ENCODE measurements at places on chromosomes 3 and 15.

DNA sequence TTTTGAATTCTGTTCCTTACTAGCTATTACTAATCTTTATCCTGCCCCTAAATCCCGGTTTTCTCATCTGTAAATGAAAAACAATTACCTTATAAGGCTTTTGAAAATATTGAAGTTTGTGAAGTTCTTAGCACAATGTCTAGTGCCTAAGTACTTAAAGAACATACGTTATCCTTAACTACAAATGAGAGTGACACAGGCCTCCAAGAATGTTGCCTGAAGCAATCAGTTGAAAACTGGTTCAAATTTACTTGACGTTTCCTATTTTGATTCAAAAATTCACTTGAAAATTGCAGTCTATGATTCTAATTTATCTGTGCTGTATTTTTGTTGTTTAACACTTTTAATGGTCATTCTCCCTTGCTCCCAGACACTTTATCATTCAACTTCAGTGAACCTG lies 3.2 kb downstream of the SENP7 start:
- DNase-seq: no peak

DNA sequence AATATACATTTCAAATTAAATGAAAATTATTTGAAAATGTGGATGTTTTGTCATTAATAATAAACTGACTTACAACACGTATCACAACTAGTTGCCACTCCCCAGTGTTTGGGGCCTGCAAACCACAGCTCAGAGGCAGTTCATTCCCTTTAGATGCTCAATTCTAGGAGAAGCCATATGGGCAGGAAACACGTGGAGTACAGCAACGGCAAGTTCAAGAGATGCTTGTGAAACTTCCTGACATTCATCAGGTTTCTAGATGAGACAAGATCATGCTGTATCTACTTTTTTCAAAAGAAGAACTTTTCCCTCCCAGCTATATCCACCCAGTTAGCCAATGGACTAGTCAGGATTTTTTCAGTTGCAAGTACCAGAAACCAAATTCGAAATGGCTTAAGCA lies 17.6 kb upstream of the PLA2G4D start:
- no peak for DNase-seq

DNA sequence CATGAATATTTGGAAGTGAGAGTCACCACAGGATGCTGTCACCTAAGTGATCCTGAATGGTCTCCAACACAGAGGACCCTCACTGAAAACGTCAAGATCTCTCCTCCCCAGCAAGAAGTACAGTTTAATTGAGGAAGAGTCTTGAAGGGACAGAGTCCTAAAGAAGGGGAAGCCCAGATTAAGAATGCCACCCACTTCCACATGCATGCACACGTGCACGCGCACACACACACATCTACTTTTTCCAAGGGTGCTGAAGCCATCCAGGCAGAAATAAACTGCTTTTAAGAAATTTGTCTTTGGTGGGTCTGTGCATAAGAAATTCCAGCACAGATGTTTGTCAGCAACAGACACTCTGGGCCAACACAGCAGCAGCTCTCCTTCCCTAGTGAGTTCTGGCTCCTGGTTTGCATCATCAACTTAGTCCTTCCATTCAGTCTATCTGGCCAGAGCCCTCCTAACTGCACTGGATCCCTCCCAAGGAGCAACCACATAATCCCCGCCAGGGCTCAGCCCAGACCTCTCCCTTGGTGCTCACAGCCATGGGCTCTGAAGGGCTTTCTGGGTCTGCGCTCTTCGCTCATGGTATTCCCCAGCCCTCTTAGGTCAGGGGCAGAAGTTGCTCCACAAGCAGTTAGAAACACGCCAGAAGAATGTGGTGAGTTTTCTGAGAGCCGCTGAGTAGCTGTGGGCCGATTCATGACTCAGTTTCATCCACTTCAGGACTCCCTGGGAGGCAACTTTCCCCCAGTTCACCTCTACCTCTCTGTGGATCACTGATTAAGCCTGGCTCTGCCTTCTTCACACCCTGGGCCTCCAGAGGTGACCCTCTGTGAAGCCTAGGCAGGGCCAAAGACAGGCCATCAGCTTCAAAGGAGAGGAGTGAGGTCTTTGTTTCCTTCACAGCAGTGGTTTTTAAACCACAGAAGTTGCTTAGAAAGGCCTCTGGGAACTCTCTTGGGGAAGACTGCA lies 132.6 kb upstream of the LIPC start:
- no peak for DNase-seq

- no peak for DNase-seq
Measured at GRCh38 chr3:195774917-195775316, 36.8 kb downstream of the MUC4 start.

DNA sequence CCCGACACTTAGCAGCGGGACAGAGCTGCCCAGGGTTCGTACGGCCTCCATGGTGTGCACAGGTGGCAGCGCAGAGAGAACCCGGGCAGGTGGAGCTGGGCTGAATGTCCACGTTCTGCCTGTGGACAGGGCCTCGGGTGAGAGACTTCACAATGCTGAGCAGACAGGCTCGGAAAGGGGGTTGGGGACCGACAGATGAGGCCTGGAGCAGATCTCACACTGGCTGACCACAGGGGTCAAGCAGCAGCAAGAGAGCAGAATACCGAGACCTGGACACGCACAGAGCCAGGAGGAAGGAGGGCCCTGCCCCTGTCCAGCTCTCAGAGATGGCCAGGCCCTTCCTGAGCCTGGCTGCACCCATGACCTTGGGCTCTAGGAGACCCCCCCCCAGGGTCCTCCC lies 83.0 kb downstream of the VGLL4 start:
- DNase-seq: no peak

- no peak for DNase-seq
Measured at GRCh38 chr3:55879901-55880331, 392.8 kb upstream of the WNT5A start.

DNA sequence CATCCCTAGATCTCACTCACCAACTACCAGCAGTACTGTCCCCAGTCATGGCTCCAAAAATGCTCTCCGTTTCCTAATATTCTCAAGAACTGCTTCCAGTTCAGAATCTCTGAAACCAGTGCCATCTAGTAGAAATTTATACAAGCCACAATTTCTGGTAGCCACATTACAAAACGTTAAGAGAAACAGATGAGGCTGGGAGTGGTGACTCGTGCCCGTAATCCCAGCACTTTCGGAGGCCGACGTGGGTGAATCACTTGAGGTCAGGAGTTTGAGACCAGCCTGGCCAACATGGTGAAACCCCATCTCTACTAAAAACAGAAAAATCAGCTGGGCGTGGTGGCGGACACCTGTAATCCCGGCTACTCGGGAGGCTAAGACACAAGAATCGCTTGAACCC lies 78.4 kb upstream of the RAD18 start:
- DNase-seq: no peak

GRCh38 chr3:50015918-50016317 lies 72.8 kb upstream of the RBM5 start:
- no peak for DNase-seq

GRCh38 chr3:154310840-154311239 lies 13.4 kb downstream of the DHX36 start:
- DNase-seq: no peak

DNA sequence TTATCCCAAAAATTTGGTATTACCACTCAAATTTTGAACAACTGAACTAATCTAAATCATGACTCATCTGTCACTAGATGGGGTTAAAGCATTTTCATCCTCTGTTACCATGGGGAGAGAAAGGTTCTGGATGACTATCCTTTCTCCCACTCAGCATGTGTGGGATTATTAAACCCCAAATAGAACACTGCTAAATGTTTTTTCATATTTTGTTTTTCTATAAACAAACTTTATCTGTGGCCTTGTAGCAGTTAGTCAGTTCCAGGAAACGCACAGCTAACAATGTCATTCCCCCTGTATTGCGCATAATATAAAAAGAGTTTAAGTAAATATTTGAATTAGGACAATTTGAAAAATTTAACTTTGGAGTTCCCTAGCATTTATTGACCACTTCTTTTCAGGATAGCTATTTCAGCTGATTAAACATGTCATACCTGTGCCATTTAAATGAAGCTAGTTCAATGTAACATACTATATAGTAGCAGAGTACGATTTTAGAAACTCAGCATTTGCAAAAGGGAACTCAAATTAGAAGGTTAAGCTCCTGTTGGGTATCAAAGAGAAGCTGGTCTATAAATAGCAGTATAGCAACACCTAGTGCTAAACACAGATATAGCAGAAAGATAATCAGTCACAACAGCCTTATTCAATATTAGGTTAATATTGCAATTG lies 9.2 kb upstream of the TMEM212 start:
- no peak for DNase-seq

- DNase-seq: no peak
Measured at GRCh38 chr15:68503791-68504680, 72.1 kb upstream of the ITGA11 start.

DNA sequence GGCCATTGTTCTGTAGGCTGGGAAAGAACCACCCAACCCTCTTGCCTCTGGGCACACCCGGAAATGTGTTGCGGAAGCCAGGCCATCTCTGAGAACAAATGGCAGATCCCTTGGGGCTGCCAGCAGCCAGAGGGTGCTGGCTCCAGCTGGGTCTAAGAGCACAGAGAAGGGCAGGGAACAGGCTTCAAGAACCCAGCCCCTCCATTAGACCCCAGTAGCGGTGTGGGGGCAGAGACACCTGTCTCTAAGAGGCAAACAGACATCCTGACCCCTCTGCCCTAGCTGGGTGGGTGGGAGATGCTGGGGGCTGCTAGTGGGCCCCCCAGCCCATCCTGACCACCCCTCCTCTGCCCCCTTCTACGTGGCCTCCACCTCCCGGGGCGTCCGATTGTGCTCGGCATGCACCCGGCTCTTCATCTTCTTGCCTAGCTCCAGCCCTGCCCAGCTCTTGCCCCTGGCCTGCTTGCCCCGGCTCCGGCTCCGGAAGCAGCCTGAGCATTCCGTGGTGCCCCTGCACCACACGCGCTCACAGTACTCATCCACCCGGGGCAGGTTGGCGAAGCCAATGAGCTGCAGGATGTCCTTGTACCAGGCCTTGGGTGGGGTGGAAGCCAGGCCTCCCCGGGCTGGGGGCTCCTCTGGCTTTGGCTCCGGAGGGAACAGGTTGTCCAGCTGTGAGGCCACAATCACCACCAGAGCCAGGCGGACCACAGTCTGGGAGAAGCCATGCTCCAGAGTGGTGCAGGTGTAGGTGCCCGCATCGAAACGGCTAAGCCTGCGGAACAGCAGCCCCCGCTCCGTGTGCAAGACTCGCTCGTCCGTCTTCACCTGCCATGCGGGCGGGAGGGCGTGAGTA lies 9.4 kb downstream of the SEMA3G start:
- no peak for DNase-seq

- DNase-seq: no peak
Measured at GRCh38 chr3:118478706-118479276, 555.9 kb downstream of the IGSF11 start.

DNA sequence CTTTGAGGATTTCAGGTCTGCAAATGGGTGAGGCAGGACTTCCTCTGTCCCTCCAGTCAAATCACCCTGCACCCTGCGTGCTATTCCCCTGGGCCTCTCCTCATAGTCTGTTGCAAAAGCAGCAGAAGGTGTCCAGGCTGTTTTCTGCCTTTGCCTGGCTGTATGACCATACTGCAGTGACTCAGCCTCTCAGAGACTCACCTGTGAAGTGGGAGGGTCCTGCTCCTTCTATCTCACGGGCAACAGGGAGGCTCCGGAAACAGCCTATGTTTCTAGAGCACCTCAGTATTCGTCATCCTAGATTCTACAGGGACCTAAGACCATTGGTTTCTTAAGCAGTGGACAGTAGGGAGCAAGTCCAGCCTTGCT lies 216.4 kb downstream of the TLE3 start:
- no peak for DNase-seq

DNA sequence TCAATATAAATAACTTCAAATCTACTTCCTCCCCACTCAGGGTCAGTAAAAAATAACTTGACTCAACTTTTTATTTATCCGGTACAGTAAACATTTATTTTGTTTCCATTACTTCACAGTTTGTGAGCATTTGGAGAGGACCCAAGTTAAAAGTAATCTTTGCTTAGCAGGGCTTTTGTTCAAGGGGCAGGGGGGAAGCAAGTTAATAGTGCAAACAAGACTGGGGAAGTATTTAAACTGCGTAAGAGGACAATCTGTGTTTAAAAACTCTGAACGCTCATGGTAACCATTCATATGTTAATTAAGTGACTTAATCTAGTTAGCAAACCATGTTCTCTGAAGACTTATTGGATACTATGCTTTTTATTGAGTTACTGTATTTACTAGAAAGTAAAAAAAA lies 346.2 kb downstream of the SLC9A9 start:
- DNase-seq: no peak

DNA sequence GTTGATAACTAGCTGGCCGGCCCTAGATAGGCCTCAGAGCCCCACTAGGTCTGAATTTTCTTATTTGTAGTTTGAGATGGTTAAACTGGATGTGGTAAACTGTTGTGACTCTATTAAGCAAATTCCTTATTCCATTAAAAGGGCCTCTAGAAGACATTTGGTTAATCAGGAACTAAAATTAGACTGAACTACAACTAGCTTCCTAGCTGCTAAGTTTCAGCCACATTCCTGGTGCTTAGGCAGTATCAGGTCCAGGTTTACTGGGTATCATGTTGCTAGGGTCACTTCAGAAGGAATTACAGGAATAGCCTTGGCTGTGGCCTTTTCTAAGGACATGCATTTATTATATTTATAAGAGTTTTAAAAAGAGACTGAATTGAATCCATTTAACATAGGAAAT lies 136.3 kb downstream of the PLD1 start:
- DNase-seq: no peak

- DNase-seq: no peak
Measured at GRCh38 chr3:49601358-49602048, 47.2 kb downstream of the BSN start.

- no peak for DNase-seq
Measured at GRCh38 chr3:179822296-179822695, 169.5 kb downstream of the USP13 start.

- no peak for DNase-seq
Measured at GRCh38 chr3:12513694-12514446, 29.6 kb downstream of the TSEN2 start.

GRCh38 chr3:15728766-15729165 lies 69.0 kb downstream of the ANKRD28 start:
- DNase-seq: no peak

DNA sequence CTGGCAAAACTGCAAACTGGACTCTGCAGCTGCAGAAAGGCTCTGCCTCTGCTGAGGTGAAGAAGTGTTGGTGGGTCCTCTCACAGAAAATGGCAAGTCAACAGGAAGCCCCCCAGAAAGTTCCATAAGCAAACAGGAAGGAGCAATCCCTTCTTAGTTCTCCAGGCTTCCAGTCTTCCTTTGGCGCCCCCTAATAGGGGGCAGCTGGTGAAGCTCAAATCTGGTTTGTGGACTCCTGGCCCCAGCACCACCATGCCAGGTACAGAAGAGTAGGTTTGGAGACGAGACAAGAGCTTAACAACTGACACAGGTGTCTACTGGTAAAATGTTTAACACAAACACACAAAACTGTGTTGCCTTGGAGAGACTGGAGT lies 35.5 kb downstream of the LEO1 start:
- DNase-seq: no peak
